ENCODE measurements at places on chromosomes 5 and 9.
A peak's percentile ranks its signal among the peaks of the same experiment; 100 is the strongest.

DNA sequence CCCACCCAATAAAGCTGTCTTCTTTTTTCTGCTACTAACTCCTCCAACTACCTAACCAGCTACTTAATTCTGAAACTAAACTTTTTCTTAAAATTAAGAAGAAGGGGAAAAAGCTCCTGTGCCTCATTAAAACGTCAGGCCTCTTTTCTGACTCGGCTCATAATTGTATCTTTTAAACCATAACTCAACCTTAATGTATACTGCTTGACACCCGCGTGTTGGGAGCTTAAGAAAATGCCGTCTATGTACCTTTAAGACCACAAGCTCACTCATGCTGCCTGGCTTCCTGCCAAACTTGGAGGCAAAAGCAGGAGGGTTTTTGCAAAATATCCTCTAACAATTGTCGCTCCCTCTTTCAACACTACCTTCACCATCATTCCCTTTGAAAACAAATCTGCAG, 5.0 kb downstream of the EBF1 start:
- DNase-seq, result peak; percentile 59

GRCh38 chr5:74608736-74609601, 31.6 kb downstream of the ENC1 start:
- no peak for DNase-seq

DNA sequence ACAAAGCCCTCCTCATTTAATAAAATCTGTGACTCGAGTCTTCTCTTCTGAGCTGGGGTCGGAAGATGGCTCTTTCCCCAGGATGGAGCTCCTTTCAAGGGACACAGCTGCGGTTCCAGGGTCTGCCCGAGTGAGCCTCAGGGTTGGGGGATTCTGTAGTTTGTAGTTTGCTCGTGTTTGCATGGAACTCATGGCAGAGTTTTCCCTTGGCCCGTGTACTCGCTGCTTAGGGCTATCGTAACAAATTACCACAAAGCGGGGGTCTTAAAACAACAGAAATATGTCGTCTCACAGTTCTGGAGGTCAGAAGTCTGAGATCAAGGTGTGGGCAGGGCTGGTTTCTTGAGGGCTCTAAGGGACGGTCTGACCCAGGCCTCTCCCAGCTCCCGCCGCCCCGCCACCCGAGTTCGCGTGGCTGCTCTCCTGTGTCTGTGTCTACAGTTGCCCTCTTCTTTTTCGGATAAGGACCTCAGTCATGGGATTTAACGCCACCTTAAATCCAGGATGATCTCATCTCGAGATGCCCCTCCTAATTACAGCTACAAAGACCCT, 13.9 kb upstream of the LPCAT1 start:
- no peak for DNase-seq

- no peak for DNase-seq
These were observed 35.3 kb downstream of the NDFIP1 start for GRCh38 chr5:142143878-142144277.

- no peak for DNase-seq
These were observed 2.5 kb upstream of the NEUROG1 start for GRCh38 chr5:135538261-135538660.

- no peak for DNase-seq
These were observed 9.1 kb upstream of the GNAQ start for GRCh38 chr9:78040726-78041125.

DNA sequence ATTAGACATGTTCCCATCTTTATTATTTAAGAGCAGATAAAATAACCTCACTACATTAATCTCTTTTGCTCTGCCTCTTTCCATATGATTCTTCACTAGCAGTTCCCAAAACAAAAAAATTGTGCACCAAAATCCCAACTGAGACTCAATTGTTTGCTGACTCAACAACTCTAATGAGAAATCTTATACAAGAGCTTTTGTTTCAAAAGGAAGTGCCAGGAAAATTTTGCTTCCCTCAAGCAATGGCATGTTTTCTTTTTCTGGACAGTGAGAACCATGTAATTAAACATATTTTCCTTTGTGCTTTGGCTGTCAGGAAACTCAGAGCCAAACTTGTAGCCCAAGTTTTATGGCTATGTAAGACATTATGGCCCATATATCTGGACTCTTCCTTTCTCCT, 62.0 kb downstream of the TMC1 start:
- no peak for DNase-seq

- no peak for DNase-seq
These were observed 175.0 kb downstream of the MACROH2A1 start for GRCh38 chr5:135223891-135224625.

- no peak for DNase-seq
These were observed 16.2 kb upstream of the NDUFB6 start for GRCh38 chr9:32589083-32589723.

GRCh38 chr9:130292106-130292505, 26.5 kb downstream of the HMCN2 start:
- no peak for DNase-seq

- DNase-seq, result no peak
These were observed 256.0 kb downstream of the GRIA1 start for GRCh38 chr5:153746440-153746839.

DNA sequence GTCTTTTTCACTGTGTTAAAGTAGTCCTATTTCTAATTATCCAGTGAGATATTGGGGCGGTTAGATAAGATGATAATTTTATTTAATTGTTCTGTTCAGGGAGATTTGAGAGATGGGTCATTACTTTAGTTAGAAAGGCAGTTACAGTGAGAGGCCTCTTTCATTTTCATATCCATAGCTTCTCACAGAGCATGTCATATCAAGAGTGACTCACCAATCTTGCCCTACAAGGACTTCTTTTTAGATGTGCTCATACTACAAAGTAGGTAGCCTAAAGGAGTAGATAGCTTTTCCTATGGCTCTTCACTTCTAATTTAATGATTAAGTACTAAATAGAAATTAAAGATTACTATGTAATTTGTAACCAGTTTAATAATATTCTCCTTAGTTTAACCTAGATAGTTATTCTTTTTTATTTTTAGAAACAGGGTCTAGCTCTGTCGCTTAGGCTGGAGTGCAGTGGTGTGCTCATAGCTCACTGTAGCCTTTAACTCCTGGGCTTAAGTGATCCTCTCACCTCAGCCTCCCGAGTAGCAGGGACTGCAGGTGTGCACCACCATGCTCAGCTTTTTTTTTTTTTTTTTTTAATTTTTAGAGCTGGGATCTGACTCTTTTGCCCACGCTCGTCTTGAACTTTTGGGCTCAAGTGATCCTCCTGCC, 71.0 kb downstream of the FER start:
- DNase-seq, result no peak

DNA sequence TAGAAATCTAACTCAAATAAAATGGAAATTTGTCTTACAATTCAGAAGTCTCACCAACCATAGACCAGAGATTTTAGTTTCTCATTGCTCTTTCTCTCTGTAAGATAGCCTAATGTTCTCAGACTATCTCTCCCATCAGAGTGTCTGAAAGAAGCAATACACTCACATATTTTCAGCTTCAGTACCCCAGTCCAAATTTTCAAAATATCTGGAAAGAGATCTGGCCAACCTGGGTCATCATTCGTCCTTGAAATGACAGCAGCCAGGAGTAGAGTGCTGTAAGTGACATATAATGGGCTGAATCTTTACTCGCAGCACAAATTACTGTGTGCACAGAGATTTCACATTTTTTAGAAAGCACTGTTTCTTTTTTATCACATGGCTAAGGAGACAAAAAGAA, 313.3 kb upstream of the PRR16 start:
- DNase-seq, result no peak

- DNase-seq, result no peak
These were observed 44.8 kb upstream of the STARD4 start for GRCh38 chr5:111557111-111557510.

DNA sequence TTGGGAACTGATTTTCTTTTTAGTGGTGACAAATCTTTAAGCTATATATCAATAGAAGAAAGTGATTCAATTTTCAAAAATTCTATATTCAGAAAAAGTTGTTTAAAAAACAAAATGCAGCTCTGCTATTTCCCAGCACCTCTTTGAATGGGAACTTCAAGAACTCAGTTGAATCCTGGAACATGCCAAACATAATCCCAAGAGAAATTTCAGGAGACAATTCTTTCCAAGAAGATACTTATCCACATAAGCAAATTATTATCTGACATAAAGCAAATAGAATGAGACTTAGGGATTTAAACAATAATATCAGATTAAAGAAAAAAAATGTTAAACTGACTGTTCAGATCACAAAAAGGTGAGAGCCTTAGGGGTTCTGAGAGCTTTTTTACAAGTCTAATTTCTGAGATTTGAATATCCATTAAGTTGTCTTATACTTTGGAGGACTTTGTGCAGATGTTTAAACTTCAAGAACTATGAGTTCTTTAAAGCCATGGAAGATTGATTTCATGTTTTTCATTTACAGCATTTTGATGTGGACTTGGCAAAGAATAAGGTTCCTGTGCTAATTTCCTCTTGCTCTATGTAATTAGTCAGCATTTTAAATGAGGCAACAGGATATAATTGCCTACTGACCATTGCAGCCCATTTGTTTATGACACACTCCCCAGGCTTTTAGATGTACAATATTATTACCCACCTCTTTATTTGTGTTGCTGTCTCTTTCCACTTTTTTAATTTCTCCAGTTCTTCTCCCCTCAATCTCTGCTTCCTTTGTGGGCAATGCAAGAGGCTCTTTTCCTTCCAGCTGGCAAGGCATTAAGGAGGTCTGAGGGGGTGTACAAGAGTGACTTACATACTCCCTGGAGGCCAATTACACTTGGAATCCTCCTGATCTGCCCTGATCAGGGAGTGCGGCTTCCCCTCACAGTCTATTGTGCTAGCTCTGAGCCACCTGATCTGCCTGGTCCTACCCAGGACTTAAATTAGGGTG, 419.1 kb downstream of the NR2F1-AS1 start:
- no peak for DNase-seq

- DNase-seq, result no peak
These were observed 724 bp downstream of the NDUFS6 start for GRCh38 chr5:1801967-1802295.

DNA sequence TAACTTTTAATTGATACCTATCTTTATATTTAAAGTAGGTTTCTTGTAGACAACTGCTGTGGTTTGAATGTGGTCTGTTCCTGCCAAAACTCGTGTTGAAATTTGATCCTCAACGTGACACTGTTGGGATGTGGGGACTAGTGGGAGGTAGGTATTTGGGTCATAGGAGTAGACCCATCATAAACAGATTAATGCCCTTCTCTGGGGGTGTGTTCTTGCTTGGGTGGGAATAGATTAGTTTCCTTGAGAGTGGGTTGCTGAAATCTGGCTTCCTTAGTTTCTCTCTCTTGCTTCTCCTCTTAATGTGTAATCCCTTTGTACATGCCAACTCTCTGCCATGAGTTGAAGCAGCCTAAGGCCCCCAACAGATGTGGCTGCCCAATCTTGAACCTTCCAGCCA, 34.6 kb upstream of the IPPK start:
- no peak for DNase-seq

- DNase-seq, result no peak
These were observed 245.2 kb downstream of the EFNA5 start for GRCh38 chr5:107425541-107426031.

DNA sequence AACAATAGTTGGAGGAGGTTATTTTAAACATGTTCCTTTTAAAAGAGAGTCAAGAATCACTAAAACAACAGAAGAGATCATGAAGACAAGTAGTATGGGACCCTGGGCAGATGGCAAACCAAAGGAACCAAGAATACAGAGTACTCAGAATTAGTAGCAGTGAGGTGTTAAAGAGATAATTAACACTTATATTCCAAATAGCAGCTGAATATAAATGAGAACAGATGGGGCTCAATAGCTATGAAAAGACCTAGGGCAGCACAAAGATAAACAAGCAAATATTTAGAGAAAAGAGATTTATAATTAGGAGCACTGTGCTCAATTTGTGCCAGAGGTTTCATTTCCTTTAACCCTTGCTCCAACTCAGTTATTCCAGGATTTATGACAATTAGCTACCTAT, 159.1 kb downstream of the FAM114A2 start:
- DNase-seq, result no peak

DNA sequence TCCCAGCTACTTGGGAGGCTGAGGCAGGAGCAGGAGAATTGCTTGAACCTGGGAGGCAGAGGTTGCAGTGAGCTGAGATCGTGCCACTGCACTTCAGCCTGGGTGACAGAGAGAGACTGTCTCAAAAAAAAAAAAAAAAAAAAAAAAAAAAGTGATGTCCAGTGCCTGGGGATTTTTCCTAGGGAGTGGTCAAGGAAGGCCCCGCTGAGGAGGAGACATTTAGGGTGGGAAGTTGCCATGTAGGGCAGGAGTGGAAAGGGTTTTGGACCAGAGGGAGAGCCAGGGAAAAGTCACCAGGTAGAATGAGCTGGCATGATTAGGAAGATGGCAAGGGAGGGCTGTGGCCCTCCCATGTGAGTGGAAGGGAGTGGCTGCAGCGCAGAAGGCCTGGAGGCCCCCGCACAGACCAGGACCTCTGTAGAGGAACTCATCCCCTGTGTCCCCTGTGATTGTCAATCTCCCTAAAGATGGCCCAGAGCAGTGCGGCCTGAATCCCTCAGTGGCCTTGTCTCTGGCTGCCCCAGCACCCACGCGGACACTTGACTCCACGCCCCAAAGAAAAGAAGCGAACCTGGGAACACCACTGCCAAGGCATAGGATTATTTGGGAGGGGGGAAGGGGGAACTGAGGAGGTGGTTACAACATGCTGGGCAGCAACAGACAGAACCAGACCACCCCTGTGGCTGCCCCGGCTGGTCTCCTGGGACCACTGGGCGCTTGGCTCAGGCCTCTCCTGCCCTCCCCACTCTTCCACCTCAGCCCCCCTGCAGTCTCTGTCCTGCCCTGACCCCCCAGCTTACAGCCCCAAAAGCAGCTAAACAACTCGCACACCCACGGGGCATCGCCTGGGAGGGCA, 2.6 kb upstream of the SQSTM1 start:
- DNase-seq, result no peak

Data from activated naive CD4-positive, alpha-beta T cell treated with anti-CD3 and anti-CD28 coated beads, Interleukin-2, amount 50 U/mL, for 16 hours (primary cell).